Fibroblast of lung (primary cell): ENCODE measurements at places on chromosomes 2 and 18. TPM values are rescaled to one million over a fixed set of nuclear protein-coding genes. Genes with fewer than 3 reads are reported as not detected.

- no peak for DNase-seq
These were observed 721.0 kb upstream of the PKDCC start for GRCh38 chr2:41326851-41327250.

DNA sequence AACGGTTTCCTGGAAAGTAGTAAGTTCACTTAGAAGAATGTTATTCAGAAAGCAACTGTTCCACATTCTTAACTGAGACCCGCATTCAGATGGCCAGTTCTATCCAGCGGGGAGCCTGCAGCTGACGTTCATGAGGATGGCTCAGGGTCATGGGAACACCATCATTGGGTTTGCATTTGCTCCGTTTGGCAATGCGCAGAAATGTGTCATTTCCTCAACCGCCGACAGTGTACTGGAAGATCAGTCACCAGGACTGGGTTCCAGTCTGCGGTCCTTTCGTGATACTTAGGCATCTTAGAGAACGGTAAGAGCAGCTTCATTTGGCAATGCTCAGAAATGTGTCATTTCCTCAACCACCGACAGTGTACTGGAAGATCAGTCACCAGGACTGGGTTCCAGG lies 104.0 kb downstream of the DNER start:
- DNase-seq: peak; percentile 95

DNA sequence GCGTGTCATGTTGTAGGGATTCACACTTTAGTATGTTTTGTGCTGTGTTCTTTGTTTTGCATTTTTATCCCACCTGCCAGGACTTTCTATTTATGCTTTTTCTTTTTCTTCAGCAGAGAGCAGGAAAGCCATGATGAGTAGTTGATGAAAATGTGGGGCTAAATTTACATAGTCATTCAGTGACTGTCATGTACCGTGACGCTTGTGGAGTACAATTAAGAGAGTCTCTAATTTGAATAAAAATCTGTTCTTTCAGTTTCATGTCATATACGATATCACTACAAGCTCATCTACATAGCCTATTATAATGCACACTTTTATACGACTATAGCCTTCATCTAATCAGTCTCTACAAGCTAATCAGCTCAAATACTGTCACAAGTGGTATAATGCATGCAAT lies 112.7 kb upstream of the SPATS2L start:
- DNase-seq: no peak

DNA sequence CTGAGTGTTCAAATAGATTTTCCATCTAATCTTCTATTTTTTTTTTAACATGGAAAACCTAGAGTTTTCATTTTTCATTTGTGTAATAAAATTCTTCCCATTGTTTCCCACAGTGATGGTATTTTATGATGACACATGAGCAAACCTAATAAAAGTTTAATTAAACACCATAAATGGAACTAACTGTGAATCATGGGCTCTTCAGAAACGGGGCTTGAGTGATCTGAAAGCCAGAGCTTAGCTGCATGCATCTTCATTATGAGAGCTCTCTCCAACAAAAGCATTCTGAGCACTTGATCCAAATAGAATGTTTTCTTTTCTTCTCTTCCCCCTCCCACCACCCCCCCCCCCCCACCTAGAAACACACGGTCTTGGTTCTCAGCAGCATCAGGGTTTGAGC lies 82.1 kb upstream of the REV1 start:
- peak; percentile 44 for DNase-seq

GRCh38 chr18:11767935-11768334 lies 78.9 kb downstream of the GNAL start:
- peak; percentile 23 for DNase-seq

- no peak for DNase-seq
These were observed 28.3 kb upstream of the TOGARAM2 start for GRCh38 chr2:28952836-28953211.

- DNase-seq: no peak
These were observed 152.2 kb downstream of the SMAD7 start for GRCh38 chr18:48798334-48799245.

DNA sequence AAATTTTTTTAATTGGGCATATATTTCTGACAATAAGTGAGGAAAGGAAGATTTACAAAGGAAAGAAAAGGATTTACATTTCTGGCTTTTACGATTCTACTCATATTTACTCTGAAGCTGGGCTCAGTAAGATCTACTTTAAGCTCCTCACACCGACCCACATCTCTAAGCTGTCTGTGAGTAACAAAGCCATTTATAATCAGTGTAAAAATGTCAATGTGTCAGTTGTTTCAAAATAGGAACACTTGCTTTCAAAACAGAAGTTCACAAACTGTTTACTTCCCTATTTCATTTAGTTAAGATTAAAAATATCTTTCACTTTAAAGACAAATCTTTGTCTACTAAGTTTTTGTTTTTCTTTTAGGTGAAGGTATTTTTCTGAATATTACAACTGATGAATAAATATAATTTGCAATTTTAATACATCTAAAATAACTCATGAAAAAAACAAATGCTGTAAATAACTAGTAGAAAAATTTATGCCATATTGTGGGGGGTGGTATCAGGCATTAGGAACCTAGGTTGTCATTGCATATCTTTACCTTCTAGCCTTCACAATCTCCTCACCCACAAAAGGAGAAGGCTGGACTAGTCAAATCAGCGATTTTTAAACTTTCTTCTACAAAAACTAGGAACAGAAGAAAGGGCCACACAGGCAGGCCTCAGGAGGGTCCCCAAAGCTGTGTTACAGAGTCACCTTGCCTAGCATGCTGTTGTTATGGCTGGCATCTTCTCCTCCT lies 64.5 kb downstream of the TMEM131 start:
- DNase-seq: no peak

GRCh38 chr18:9436206-9436929 lies 38.9 kb upstream of the RALBP1 start:
- no peak for DNase-seq

DNA sequence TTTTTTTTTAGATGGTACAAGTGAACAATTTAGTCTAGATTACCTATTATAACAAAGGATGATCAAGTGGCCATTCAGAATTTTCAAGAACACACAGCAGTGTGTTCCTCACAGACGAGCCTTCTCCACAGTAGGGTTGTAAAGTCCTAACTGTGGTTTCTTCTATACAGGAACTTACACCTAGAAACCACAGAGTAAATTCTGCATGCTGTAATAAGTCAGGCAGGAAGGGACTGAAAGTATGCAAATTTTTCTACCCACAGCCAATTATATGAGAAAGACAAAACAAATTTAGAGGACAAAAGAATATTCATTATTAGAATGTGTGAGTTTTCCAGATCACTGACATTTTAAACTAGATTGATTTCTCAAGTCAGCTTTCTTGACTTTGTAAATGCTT lies 99.5 kb downstream of the RBMS1 start:
- no peak for DNase-seq

- peak; percentile 22 for DNase-seq
These were observed 97.4 kb upstream of the NABP1 start for GRCh38 chr2:191580581-191580980.

- peak; percentile 8 for DNase-seq
These were observed 33.0 kb upstream of the CCDC195 start for GRCh38 chr2:224749136-224749535.

DNA sequence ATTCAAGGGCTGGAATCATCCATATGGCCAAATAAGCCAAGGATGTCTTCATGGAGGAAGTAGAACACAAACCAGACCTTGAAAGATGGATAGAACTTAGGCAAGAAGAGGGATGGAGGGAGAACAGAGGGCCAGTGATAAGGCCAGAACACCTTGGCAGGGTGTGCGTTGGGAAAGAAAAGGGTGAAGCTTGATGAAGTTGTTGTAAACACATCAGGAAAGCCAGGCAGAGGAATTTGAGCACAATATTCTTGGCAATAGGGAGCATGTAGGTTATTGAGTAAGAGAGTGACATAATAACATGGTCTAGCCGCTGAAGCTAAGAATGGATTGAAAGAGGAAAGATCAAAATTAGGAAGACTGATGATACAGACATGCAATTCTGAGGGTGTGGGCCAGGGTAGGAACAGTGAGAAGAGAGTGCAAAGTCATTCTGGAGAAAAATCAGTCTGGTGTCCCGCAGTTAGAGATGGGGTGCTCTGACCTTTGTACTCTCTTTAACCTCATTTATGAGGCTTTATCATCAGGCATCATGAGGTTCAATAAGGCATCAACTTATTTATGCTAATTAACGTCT lies 41.0 kb downstream of the SLC14A2 start:
- DNase-seq: no peak

- no peak for DNase-seq
These were observed 5.1 kb upstream of the WIPF1 start for GRCh38 chr2:174602745-174603144.

DNA sequence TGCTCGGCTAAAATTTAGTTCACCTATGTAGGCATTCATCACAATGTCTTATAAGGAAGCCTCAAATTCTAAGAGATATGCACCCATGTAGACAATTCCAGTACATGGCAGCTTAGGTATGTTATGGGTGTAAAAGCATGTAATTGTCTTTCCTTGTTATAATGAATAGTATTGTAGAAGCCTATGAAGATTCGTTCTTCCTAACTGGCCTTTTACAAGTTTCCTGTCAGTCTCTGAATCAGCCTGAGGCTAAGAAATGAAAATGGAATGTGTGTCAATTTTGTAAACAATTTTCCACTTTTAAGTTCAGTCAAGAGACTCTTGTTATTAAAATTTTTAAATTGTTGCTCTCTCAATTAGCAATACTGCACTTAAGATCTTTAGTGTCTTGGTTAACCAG lies 189.9 kb upstream of the GALNT5 start:
- DNase-seq: no peak

DNA sequence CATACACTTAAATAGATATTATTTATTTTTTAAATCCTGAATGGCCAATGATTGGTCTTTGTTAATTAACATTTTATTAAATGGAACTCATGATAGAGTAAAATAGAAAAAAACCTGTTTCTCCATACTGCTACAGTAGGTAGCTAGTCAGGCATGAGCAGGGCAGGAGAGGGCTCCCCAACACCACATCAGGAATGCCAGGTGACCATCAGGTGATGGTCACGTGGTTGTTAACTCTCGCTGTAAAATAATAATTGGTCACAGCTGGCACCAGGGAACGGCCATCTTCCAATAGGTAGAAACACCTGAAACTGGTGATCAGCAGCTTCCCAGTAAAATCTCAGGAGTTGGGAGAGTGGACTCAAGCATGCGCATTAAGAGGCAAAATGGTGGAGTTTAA lies 172.2 kb downstream of the MEIS1 start:
- no peak for DNase-seq

DNA sequence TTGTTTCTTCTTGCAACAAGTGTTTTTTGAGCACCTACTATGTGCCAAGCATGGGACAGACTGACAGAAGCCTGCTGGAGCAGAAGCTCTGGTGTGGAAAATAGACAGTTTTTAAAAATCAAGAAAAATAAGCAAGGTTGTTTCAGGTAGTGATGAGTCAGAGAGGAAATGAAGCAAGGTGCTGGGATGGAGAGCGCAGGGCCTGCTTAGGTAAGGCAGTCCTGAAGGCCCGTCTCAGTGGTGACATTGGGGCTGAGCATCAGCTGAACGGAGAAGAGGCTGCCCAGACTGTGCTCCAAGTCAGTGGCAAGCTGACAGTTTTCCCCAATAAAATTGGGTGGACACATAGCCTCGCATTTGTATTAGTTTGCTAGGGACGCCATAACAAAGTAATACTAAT lies 263.6 kb downstream of the SS18 start:
- DNase-seq: no peak

GRCh38 chr2:231050018-231050901 lies 6.4 kb upstream of the PSMD1 start:
- DNase-seq: no peak

DNA sequence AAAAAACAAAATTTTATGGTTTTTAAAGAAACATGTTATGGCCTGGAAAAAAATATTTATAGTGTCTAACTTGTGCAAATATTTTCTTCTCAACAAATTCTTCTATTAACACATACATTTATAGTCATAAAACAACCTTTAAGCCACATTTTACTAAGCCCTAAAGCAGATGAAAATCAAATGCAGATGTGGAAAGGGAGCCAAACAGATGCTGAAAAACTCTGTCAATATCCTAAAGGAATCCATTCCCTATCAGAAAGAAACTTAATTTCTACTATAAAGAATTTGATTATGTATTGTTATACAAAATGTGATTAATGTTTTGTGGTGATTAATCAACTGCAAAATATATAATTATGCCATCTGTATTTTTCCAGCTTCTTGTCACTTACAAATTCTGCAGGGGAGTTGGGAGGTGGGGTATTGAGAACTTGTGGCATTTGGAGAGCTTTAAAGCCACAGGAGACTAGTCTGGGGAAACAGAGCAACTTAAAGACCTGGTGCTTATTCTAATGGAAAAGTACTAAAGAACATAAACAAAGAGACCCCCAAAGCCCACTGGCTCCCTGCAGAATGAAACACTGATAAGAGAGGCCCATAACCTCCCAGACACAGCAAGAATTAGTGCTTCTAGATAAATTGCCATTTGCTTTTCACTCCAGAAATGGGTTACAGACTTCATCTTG lies 1721.0 kb upstream of the PIK3C3 start:
- DNase-seq: no peak

DNA sequence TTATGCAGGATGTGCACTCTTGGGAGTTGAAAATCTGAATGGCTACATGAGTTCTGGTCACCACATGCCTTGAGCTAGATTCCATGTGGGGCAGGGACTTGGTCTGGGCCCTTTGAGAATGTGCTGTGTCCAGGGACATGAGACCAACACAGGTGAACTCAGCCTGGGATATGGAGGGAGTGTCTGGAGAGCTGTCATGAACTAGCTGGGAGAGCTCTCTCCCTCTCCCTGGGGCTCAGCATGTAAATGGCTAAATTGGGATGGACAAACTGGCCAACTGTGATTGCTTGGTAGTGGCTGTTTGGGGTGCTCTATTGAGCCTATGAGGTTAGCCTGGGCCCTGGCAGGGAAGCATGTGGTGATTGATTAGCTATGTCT lies 105.1 kb upstream of the HS6ST1 start:
- no peak for DNase-seq

- DNase-seq: peak; percentile 66
These were observed 42.5 kb downstream of the TANC1 start for GRCh38 chr2:159010963-159011362.

GRCh38 chr2:233385489-233386044 lies 31.3 kb downstream of the DGKD start:
- no peak for DNase-seq

GRCh38 chr2:233691443-233692433 lies 952 bp upstream of the UGT1A6 start:
- DNase-seq: no peak

DNA sequence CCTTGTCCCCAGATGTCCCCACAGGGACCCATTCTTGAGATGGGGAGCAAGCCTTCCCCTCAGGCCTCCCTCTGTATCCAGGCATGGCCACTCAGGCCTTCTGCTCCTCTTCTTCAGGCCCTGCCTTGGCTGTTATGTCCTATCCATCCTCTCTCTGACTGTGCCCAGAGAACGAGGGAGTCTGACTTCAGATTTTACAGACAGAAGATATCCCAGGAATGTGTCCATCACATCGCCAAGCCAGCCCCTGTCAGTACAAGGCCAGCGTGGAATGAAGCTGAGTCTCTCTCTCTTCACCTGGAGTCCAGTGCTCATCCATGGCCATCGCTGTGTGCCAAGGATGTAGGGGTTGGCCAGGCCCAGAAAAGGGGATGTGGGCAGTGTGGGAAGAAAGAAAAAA lies 57.6 kb downstream of the SDC1 start:
- DNase-seq: no peak

The PIK3C3 gene
- 39.8 and 58.6 TPM in 2 replicates for polyA plus RNA-seq

The FAP gene
- 116 and 140 TPM in 2 replicates for polyA plus RNA-seq

The LRRC30 gene
- polyA plus RNA-seq: not detected in 2 replicates

The CTAGE1 gene
- polyA plus RNA-seq: 0.02 TPM in 1 of 2 replicates, not detected in the other

The PPP1R1C gene
- polyA plus RNA-seq: 0.57 and 0.70 TPM in 2 replicates

The MAPRE3 gene
- 13.9 and 21.0 TPM in 2 replicates for polyA plus RNA-seq

The CFC1 gene
- not detected in 2 replicates for polyA plus RNA-seq

The ADAM23 gene
- polyA plus RNA-seq: 2.7 and 9.5 TPM in 2 replicates

The NEU4 gene
- not detected in 2 replicates for polyA plus RNA-seq

The DQX1 gene
- not detected in 2 replicates for polyA plus RNA-seq

The MERTK gene
- 0.34 and 0.71 TPM in 2 replicates for polyA plus RNA-seq

The UPP2 gene
- not detected in 2 replicates for polyA plus RNA-seq

The STARD6 gene
- polyA plus RNA-seq: 0.39 and 0.42 TPM in 2 replicates
